ENCODE measurements at places on chromosomes 7 and 10.

DNA sequence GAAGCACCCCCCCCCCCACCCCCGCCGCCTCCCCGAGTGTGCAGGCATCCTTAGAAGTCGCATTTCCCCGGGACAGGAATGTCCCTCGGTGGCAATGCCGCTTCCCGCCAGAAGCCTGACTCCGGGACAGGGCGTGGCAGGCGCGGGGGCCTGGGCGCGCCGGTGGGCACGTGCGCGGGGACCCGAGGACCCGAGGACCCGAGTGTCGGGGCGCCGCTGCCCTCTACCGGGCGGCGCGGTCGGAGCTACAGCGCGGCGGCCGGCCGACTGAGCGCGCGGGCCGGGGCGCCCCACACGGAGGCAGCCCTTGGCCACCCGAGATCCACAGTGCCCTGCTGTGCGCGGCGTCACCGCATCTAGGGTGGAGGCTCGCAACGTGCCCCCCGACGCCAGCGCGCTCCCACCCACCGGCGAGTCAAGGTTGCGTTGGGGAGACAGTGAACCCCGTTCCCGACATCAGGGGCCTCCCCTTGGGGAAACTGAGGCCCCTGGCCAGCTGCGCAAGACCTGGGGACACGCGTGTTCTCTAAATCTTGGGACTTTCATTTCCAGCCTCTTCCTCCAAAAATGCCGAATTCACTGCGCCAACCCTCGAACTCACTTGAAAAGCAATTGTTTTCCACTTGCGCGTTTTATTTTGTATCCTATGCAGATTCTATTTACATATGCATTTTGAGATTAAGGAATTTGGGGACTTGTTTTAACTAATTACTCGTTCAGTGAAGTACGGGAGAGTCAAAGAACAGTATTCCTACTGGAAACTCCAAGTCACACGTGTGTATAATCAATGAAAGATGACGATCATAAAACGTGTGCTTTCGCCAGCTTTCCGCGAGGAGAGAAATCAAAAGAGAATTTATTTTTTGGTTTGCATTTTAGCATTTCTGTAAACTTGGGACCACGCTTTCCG, 3.1 kb upstream of the CUX1 start:
- no peak for DNase-seq

DNA sequence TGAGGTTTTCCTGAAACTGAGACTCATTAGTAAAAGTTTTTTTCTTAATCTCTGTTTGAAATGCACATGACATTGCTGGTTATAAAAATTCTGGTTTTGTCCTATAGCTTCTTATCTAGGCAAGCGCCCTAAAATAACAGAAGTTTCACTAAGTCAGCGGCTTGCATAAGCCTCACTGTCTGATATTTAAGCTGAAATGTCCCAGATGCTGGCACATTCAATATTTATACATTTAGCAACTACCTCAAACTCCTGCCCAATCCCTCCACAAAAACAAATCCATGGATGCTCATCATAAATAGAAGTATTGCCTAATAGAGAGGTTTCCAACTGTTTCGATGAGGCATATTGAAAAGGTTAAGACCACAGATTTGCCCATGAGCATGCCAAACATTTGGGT, 83.1 kb upstream of the EGR2 start:
- no peak for DNase-seq

DNA sequence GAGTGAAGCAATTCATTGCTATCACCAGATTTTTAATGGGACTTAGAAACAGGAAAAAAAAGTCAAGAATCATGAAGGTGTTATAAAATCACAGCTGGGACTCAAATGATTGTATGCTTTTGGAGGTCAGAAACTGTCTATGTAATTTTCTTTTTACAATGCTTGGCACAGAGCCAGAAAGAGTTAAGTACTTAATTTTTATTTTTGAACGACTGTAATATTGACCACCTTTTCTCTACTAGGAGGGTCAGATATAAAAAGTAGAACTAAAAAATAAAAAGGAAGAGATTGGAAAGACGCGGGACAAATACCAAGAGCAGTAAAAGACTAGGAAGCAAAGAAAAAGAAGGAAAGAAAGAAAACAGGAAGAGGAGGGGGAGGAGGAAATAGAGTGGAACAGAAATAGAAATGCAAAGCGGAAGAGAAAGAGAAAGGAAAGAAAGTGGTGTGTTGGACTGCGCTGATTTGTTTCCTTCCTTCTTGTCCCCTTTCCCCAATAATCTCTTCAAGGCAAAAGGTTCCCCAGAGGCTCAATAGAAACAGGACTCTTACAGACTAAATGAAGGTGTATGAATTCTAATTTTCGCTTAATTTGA, 23.2 kb upstream of the C1GALT1 start:
- no peak for DNase-seq

DNA sequence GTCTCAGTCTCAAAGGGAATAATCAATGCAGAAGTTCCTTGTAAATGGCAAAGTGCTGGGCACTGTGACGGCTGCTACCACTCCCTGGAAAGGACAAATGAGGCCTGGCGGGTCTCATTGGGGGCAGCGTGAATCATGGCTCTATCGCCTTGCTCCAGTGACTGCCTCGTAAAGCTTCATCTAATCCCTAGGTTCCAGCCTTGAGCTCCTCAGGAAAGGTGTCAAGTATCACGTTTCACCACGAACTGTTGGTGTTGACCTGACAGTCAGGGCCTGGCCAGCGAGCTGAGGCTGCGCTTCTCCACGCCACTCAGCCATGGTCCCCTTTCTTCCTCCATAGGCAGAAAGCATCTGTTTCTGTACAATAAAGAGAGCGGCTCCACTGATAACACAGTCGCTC, 126.7 kb upstream of the ZNF32 start:
- no peak for DNase-seq

DNA sequence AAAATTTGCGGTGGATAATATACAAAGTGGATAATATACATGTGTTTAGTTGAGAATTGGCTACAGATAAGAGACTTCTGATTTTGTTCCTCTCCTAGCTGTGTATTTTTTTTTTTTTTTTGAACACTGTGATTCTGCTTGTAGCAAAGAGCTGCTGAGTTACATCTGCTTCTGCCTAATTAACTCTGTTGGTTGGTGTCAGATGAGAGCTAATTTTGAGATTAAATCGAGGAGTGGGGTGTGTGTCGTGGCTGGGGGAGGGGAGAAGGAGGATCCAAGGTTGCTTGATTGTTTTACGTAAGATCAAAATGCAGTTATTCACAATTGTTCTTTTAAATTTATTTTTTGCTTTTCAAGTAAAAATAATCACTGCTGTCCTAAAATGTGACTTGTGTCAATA, 11.3 kb downstream of the KAT6B start:
- DNase-seq: no peak

GRCh38 chr10:96118604-96119450, 11.3 kb upstream of the ZNF518A start:
- no peak for DNase-seq

DNA sequence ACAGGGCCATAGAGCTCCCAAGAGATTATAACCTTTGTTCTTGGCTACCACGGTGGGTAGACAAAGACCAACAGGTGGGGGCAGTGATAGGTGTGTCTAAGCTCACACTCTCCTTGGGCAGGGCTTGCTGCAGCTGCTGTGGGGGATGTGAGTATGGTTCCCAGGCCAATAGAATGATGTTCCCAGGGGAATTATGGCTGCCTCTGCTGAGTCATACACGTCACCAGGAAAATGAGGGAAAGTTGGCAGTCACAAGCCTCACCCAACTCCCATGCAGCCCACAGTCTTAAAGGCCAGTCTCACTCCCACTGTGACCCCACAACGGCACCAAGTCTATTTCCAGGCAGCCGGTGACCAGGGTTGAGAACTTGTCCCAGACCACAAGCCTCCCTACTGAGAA, 453.4 kb upstream of the PODXL start:
- no peak for DNase-seq

DNA sequence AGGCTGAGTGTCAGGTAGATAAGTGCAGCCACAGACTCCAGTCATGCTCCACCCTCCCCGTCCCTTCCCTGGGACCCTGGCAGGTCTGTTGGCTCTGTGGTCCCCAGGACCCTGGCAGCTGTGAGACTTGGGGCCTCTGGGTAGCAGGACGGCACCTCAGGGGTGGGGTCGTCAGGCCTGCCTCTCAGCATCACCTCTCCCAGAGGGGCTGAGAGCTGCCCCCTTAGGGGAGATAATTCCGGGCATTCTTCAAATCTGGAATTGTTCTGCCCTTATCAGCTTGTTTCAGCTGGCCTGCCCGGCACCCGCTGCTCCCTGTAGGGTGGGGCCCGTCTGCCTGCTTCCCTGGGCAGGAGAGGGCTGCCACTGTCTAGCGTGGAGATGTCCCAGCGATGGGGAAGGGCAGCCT, 23.3 kb downstream of the PODXL start:
- no peak for DNase-seq

GRCh38 chr7:46786221-46786954, 795.5 kb downstream of the TNS3 start:
- DNase-seq: no peak

- no peak for DNase-seq
Observed at GRCh38 chr10:58385784-58386112, 538 bp downstream of the TFAM start.

GRCh38 chr7:137363683-137364082, 20.1 kb upstream of the PTN start:
- no peak for DNase-seq

DNA sequence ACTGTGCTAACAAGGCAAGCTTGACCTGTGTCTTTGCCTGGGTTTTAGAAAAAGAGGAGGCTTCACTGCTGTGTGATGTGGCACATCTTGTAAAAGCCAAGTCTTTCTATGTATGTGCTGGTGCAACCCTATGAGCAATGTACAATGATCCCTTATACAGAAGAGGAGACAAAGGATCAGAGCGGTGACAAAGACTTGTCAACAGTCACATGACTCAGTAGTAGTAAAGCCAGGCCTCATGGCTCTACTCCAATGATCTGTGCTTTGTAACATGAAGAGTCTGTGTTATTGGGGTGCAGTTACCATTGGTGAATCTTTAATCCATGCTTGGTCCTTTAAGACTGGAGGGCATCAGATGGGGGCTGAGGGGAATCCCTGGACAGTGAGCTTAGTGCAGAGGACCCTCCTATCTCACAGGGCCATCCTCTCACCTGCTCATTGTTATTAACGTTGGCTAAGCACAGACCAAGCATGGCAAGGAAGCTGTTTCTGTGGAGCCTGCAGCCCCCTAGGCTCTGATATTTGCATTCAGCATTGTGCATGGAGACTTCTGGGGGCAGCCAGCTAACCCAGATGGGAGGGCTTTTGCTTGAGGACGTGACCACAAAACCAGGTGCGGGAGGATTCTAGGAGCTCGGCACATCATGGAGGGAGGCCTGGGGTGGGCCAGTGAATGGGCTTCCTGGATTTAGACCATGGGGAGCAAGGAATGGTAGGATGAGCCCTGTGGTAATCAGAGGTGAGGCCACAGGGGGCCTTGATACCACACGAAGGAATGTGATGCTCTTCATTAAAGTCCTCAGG, 308.8 kb upstream of the ZNF32 start:
- DNase-seq: no peak

DNA sequence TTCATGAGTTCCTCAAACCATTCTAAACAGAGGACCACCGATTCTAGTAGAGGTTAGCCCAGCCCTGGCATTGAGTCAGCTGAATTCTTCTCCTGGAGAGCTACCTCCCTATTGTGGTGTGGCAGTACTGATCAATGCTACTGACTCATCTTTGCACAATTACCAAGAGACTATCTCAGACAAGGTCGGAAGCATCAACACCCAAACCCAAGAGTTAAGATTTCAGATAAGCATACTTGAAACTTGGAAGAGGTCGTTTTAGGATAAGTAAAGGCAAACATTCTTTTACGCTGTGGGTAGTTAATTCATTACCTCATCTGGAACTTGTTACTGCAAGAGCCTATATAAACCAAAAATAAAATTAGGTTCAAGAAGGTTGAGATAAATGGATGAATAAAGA, 154.6 kb upstream of the NRBF2 start:
- DNase-seq: no peak

GRCh38 chr10:101363850-101364400, 10.0 kb downstream of the BTRC start:
- DNase-seq: no peak

- DNase-seq: no peak
Observed at GRCh38 chr10:118971876-118972275, 57.6 kb upstream of the NANOS1 start.

DNA sequence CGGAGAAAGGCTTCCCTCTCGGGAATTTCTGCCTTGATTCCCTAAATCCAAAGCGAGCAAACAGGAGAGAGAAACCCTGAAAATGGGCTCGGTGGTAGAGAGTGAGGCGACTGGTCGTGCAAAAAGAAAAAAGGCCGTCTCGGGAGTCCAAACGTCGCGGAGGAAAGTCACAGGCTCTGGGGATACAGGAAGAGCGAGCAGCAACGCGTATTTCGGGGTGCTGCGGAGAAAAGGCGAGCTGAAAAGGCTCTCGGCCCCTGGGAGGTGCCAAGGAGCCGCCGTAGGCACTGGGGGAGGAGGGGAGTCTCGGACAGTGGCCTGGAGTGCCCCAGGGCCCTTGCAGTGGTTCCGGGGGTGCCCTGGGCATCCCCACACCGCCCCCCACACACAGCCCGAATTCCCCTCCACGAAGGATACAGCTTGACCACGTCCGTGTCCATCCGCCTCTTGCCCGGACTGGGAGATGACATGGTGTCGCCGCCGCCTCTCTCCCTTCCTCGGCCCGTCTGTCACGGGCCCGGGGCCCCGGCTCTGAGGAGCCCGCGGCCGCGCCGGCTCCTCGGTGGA, 591 bp downstream of the UBE2H start:
- no peak for DNase-seq

- DNase-seq: no peak
Observed at GRCh38 chr7:84230491-84230890, 35.9 kb upstream of the SEMA3A start.

GRCh38 chr10:21347043-21347784, 178.3 kb downstream of the SKIDA1 start:
- no peak for DNase-seq

GRCh38 chr10:45514291-45515270, 140.6 kb downstream of the ALOX5 start:
- no peak for DNase-seq

- no peak for DNase-seq
Observed at GRCh38 chr10:97861097-97861750, 11.6 kb downstream of the GOLGA7B start.

- no peak for DNase-seq
Observed at GRCh38 chr7:12249706-12250105, 38.6 kb downstream of the TMEM106B start.

DNA sequence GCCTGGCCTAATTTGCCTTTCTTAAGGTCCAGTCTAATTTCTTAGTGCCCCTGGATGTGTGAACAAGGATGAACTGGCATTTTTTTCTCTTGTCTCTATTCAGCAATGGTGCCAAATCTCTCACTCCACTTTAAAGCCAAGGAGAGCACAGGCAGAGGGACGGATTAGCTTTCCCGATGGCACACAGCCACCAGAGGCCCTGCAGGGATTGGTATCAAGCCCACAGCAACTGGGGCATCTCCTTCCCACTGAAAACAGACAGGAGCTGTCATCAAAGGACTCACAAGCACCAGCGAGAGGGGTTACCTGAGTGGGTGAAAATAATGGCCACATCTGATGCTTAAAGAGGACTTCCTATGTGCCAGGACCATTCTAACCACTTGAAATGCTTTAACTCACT, 83.1 kb downstream of the ITIH5 start:
- DNase-seq: no peak

- DNase-seq: no peak
Observed at GRCh38 chr10:47444047-47444446, 39.9 kb downstream of the ANXA8 start.

GRCh38 chr10:78341953-78342614, 308.4 kb downstream of the RPS24 start:
- no peak for DNase-seq
